ENCODE measurements at places on chromosomes 7 and 10. TPM values are rescaled to one million over a fixed set of nuclear protein-coding genes. Genes with fewer than 3 reads are reported as not detected.

- DNase-seq, result no peak
Observed at GRCh38 chr10:78218798-78219490, 185.3 kb downstream of the RPS24 start.

NACAD gene
- total RNA-seq, result 2.5 TPM

GRCh38 chr7:116209561-116210070 is 723 bp upstream of the TES start:
- no peak for DNase-seq

DNA sequence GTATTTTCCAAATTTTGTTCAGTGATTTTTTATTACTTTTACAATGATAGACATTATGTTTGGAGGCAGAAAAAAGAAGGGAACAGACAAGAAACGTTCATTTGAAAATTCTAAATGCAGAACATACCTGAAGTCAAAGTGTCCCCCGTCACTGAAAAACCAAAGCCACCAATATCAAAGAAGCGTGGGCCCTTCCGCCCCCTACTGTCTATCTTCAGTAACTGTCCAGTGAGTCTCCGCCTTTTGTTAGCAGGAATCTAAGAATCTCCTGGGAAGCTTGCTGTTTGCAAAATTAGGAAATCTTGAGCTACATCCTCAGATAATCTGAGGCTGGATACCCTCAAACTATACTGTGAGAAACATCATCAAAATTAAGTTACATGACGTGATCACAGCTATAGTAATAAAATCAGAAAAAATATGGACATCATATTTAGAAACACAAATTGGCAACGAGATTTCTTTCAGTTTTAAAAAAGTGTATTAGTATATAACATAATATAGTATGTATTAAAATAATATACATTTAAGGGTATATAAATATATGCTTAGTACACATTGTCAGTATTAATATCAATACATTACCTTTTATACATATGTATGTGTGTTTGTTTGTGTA is 169.3 kb upstream of the AKR1E2 start:
- peak; percentile 49 for DNase-seq

GRCh38 chr7:129161524-129162225 is 17.2 kb downstream of the TSPAN33 start:
- DNase-seq, result no peak

DNA sequence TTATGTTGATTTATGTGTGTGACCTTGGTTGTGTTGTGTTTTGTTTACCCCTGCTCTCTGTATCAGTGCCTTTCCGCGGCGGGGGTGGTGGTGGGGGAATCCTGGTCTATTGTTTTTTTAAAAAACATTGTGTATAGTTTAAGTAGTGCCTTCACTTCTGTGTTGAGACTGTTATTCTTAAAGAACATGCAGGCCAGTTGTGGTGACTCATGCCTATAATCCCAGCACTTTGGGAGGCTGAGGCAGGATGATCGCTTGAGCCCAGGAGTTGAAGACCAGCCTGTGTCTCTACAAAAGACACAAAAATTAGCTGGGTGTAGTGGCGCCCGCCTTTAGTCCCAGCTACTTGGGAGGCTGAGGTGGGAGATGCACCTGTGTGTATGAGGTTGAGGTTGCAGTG is 429.0 kb upstream of the LRGUK start:
- no peak for DNase-seq

DNA sequence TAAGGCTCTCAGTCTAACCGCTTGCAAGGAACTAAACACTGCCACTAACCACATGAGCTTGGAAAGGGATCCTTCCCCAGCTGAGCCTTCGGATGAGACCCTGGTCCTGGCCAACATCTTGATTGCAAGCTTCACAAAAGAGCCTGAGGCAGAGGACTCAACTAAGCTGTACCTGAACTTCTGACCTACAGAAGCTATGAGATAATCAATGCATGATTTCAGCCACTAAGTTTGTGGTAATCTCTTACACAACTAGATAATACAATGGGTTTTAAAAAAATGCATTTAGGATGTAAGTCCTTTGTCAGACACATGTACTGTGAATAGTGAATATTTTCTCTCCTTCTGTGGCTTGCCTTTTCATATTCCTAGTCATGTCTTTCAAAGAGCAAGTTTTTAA is 125.6 kb upstream of the RHEB start:
- DNase-seq, result no peak

PARP12 gene
- 122 TPM for total RNA-seq

ECHDC3 gene
- total RNA-seq, result 29.5 TPM

Data from lower lobe of right lung (tissue), 2 donors.